ENCODE measurements at places on chromosomes 1 and 21.

DNA sequence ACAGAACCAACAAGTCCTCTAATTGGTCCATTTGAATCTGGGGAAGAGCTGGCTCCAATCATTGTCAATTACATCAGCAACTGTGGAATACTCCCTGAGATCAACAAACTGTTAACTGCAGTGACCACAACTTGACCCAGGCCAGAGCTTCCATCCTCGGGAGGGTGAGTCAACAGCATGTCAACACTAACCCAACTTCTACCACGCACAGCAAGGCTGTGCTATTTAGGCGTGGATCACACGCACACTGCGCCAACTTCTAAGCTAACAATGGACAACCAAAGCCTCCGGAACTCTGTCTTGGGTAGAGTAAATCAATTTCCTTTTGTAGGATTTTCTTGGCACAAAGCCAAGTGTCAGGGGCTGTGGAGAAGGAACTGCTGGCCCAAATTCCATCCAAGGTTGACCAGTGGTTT lies 30.4 kb downstream of the APP start:
- DNase-seq, result peak; percentile 98

GRCh38 chr1:91283421-91283726 lies 121.3 kb downstream of the HFM1 start:
- DNase-seq, result no peak

DNA sequence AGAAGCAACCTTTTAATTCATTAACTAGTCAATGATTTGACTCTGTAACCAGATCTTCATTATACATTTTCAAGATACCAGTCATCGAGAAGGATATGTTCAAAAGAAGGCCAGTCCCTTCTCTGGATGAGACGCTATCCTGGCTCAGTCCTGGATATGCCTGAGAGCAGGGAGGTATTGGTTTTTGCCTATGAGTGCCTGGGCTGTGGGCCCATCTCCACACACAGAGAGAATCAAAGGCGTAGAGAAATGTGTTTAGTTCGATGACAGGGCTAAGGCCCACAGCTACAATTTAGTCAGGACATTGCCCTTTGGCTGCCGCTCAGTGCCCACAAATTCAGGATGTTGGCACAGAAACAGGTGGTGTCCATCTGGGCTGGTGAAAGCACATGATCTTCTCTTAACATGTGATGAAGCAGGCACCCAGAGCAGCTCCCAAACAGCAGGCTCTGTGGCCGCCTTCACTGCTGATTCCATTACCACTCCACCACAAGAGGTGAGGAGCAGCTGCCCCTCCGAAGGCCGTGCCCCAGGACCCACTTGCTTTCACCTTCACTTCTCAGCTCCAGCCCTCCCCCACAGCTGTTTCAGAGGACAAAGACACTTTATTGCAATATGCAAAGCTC lies 24.7 kb downstream of the ACKR1 start:
- no peak for DNase-seq

DNA sequence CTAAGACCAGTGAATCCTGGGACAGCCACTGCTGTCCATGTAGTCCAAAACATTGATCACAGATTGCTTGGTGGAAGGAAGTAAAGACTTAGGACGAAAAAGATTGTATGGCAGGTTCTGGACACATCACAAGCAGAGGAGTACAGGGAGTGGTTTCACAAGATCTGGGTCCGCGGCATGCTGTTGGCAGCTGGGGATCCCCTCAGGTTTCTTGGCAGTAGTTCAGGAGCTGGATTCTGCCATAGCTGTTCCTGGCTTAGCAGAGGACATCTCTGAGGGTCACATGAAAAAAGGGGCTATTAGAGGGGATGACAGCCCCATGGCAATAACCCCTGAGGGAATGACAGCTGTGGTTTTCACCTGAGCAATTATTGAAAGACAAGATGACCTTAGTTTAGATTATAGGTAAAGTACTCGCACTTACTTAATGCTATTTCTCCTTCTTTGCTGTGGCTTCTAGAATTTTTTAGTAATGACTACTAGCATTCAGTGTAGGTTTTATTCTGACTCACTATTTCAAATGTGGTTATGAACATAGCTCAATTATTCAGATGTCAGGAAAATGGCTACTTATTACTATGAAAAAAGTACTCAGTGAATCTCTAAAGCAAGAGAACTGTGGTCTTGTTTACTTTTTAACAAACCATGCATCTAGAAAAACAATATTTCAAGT lies 8.2 kb downstream of the KRTAP27-1 start:
- peak; percentile 28 for DNase-seq

- no peak for DNase-seq
Measured at GRCh38 chr1:68675336-68675735, 178.5 kb upstream of the DEPDC1 start.

GRCh38 chr21:36461277-36461917 lies 18.5 kb downstream of the CLDN14 start:
- no peak for DNase-seq

GRCh38 chr1:111743679-111744101 lies 4.5 kb upstream of the INKA2 start:
- DNase-seq, result no peak

DNA sequence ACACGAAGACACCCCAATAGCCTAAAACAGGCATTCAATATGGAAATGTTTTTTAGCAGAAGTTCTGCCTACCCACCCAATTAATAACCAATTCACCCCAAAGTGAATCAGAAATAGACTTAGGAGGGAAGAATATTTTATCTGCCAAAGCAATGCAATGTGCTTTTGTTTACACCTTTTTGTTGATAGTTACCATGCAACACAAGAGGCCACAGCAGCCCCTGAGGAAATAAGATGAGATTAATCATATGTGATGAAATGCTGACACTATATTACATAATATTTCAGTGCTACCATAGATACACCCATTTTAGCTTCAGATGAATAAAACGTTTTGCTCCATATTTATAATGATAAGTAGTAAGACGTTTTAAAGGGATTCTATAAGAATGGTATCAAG lies 60.9 kb upstream of the RGS2 start:
- DNase-seq, result peak; percentile 16

DNA sequence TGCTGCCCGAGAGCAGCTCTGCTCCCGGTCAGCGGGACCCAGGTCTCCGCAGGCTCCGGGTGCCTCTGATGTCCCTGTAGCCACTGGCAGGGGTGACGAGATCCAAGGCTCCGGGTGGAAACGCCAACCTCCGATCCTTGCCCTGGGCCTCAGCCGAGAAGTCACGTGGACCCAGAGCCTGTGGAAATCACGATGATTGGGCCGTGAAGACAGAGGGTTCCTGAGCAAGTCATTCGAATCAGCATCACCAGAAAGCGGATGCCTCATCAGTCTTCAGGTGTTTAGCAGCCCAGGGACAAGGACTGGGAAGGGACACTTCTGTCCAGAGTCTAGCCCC lies 12.5 kb downstream of the LRRC3 start:
- DNase-seq, result no peak

DNA sequence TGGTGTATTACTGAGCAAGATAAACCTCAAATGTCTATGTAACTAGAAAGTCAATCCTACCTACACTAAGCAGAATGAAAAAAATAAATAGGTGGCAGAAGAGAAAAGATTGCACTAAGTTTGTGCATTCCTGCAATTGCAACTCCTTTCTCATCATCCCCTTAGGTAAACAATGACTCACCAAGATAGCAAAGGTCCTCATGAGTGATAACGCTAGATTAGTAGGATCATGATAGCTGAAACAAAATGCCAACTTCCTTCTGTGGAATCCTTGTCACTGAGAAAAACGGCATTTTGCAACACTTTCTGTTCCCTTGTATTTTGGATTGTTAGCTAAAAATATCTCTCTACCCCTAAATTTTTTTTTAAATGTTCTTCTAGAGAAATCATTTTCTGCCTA lies 20.0 kb upstream of the FCER1A start:
- no peak for DNase-seq

DNA sequence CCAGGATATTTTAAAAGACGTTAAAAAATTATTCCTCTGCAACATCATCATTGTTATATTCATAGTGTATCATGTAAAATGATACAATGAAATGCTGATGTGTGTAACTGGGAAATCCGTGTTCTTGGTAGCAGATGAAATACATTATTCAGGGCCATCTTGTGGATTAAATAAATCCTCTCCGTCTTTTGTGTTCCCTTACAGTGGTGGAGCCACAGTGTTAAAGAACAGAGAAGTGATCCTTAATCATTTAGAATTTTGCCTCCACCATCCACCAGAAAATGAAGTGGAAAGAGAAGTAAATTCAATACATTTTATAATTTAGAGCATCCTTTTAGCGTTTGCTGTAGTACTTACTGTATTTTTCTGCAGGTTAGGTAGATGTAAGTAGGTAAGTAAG lies 1.3 kb downstream of the DYRK3 start:
- no peak for DNase-seq
